ENCODE measurements at places on chromosomes 6 and 20. TPM values are rescaled to one million over a fixed set of nuclear protein-coding genes. Genes with fewer than 3 reads are reported as not detected.

- DNase-seq = no peak
Observed at GRCh38 chr6:80610846-80611245, 504.4 kb downstream of the BCKDHB start.

Gene SLC44A4
- total RNA-seq = 332 TPM

DNA sequence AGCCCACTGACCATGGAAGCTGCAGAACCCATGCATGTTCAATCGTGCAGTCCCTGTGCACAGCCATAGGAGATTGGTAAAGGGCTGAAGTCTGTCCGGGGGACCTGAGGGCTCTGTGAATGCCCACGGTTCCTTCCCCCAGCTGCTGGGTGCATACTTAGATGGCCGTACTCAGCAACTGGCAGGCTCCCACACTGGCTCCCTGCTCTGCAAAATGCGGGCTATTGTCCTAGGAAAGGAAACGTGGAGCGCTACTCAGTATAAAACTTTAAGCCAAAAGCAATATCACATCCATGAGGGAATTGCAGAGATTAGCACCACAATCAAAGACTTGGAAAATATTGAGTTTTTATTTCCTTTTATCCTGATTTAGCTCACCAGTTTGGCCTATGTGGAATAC lies 202.0 kb downstream of the WDR27 start:
- DNase-seq = no peak

Gene HRH3
- total RNA-seq = not detected

- DNase-seq = no peak
Observed at GRCh38 chr6:44327760-44328159, 14.6 kb upstream of the AARS2 start.

- DNase-seq = no peak
Observed at GRCh38 chr6:134316733-134317431, 1.0 kb downstream of the SGK1 start.

DNA sequence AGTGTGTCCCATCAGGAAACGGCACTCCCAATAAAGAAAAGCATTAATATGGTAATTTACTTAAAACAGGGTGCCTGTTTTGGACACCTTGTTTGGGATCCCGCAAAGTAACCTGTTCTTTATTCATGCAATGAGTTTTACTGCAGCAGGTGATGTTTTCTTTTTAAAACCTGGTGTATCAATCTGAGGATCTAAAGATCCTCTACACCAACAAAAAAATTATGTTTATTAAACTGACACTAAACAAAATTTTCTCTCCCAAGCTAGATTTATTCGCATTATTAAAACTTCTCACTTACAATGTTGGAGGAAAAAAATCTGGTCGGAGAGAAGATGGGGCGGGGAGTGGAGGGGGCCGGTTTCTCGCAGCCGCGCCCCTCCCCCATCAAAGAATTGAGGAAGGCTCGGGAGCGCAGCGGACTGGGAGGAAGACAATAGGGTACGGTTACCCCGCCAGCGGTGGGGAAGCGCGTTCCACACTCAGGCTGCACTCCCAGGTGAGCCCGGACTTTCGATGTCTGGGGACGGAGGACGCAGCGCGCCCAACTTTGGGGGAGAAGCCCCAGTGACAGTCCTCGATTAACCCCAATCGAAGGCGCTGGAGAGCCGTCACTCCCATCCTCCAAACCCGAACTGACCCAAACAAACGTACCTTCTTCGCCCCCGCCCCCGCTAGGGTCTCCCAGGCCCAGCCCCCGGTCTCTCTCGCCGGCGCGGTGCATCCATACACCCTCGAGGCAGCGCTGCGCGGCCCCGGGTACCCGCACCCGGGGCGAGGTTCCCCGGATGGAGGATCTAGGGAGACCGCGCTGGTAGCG lies 1.3 kb downstream of the CD24 start:
- DNase-seq = peak; percentile 63

DNA sequence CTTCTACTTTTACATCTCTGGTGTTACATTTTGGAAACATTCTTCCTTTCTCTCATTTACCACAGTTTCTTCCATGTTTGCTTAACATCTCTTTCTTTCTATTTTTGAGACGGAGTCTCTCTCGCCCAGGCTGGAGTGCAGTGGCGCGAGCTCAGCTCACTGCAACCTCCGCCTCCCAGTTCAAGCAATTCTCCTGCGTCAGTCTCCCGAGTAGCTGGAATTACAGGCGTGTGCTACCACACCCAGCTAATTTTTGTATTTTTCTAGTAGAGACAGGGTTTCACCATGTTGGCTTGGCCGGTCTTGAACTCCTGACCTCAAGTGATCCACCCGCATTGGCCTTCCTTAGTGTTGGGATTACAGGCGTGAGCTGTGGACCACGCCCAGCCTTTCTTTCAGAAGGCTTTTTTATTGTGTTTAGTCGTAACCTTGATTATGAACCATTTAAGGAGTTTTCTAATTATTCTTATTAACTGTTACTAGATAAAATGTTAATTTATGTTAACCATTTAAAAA lies 27.8 kb downstream of the MAP3K4 start:
- no peak for DNase-seq

GRCh38 chr6:134636186-134636799 lies 313.6 kb downstream of the ALDH8A1 start:
- no peak for DNase-seq

- DNase-seq = no peak
Observed at GRCh38 chr6:11830105-11830504, 51.5 kb upstream of the ADTRP start.

GRCh38 chr6:95866732-95867131 lies 149.0 kb upstream of the FUT9 start:
- no peak for DNase-seq

DNA sequence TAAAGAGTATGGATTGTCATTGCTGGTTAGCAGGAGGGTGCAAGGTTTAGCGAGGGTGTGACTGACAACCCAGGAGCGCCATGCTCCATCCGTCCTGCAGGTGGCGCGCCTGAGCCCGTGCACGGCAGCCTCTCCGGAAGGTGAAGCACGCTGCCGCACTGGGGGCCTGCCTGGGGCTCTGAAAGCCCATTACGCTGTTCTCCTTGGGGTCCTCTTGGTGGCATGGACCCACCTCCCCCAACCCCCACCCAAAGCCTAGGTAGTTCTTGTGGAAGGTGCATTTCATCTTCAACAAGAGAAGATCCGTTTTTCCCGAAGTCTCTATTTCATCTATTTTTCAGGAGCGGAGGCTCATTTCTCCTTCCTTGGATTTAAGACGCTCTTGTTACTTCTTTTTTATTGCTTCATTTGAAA lies 197.4 kb upstream of the KCNG1 start:
- peak; percentile 67 for DNase-seq

DNA sequence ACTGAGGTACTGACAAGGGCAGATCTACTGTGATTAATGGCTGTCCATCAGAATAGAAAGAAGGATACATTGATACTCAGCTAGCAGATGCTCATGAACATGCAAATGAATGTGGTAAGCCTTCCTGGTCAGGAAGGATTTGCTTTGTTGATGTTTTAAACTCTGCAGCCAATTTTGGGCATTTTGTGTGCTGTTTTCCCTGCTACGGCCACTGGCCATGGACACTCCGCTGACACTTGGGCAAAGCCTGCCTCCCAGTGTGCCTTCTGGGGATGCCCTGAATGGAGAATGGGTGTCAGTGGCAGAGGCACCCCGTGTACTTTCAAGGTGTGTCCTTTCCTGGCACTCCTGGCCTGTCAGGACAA lies 113.1 kb downstream of the SOBP start:
- no peak for DNase-seq

GRCh38 chr6:164200071-164200470 lies 785.6 kb downstream of the QKI start:
- DNase-seq = no peak

GRCh38 chr6:37308069-37308815 lies 45.5 kb upstream of the RNF8 start:
- DNase-seq = no peak

GRCh38 chr20:43537921-43538877 lies 20.6 kb upstream of the SGK2 start:
- DNase-seq = peak; percentile 91

Gene TMEM14C
- 69.2 TPM for total RNA-seq

GRCh38 chr6:111650049-111650448 lies 44.4 kb upstream of the TRAF3IP2 start:
- no peak for DNase-seq

Gene BPIFB4
- not detected for total RNA-seq

GRCh38 chr6:108176281-108177089 lies 10.7 kb downstream of the NR2E1 start:
- DNase-seq = no peak

Gene NEDD9
- total RNA-seq = 66.6 TPM

Gene DEFB132
- total RNA-seq = not detected

- DNase-seq = no peak
Observed at GRCh38 chr20:20134941-20135575, 82.7 kb downstream of the CFAP61 start.

Gene CTCFL
- not detected for total RNA-seq

Gene TFAP2D
- total RNA-seq = not detected

DNA sequence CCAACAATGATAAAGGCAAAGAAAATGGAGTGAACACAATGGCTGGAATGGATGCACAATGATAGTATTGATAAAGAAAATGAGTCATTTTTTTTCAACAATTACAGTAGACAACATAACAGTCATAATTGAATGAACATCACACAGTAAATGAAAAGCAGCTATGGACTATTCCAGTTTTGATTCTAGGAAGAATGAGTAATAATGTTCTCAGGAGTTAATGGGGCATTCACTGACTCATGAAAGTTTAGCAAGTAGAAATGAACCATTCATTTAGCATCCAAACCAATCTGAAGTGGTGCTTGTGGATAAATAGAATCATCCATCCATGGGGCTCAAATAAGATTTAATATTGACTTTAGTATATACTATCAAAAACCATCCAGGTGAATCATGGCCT lies 1029.5 kb upstream of the GJE1 start:
- no peak for DNase-seq

- DNase-seq = no peak
Observed at GRCh38 chr6:37506479-37506878, 6.8 kb upstream of the CCDC167 start.

- DNase-seq = no peak
Observed at GRCh38 chr6:125913864-125914351, 42.7 kb upstream of the HINT3 start.

DNA sequence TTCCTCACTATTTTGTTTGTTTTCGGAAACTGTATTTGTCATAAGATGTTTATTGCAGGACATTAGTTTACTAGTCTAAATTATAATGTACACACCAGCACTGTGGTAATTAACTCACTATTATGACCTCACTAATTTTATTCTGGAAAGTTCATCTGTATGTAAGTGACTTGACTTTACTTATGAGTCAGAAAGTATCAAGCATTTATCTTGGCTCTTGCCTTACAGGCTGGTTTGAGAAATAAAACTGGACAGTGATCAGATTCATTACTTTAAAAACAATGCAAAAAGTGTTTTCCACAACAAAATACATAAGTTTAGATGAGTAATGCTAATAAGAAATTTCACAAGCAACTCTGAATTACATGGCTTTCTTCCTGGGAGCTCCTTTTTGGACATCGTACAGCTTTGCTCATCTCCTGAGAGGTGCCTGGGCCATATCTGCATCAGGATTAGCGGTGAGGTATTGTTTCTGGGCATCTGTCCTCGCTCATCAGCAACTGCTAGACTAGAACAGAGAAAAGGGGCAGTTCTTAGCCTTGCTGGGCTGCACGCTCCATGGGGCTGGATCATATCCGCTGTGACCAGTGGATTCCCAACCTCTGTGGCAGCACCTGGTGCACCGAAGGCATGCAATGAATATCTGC lies 179.8 kb downstream of the SOD2 start:
- no peak for DNase-seq

Gene CGA
- not detected for total RNA-seq

- DNase-seq = no peak
Observed at GRCh38 chr6:38799529-38800184, 84.5 kb downstream of the DNAH8 start.

DNA sequence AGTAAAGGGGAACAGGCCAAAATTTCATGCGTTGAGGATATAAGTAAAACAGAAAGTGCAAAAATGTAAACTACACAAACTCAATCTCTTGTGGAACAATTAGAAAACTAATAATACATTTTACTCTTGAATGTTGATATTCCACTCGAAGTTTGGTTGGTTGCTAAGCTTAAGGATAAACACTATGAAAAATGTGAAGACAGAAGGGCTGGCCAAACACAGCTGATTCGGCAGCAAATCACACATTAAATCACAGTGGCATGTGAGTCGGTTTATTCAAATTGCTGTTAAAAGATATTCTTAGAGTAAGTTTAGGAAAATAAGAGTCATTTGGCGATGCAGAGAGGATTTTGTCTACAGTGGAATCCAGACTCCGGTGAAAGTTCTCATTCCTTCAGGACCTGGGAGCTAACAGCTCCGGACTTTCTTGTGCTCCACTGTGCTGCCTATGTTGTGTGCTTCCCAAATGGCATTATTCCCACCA lies 1.4 kb upstream of the EPM2A start:
- no peak for DNase-seq

- no peak for DNase-seq
Observed at GRCh38 chr6:167235005-167235404, 56.1 kb upstream of the UNC93A start.

- DNase-seq = no peak
Observed at GRCh38 chr20:11112832-11113231, 439.0 kb upstream of the JAG1 start.

DNA sequence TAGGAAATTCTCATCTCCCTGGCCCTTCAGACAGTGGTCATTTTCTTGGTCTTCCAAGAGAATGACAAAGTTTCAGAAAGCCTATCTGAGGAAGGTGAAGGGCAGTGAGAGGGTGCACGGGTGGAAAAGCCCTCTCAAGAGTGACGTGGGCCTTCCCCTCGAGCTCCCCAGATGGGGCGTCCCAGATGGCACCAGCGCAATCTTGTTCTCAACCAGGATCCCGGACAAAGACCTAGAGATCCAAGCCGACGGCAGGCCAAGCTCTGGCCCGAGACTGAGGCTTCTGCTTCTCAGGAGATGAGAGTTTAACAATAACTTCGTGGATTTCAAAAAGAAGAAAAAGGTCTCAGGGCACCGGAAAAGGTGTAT lies 797 bp upstream of the ZNF133 start:
- no peak for DNase-seq

GRCh38 chr6:656460-657252 lies at the start of gene HUS1B:
TSS of gene HUS1B (minus strand) at chr6:657100. CDS start at chr6:656944, 156 bp downstream.
- no peak for DNase-seq

- no peak for DNase-seq
Observed at GRCh38 chr6:145245119-145245518, 490.2 kb downstream of the EPM2A start.

- DNase-seq = peak; percentile 69
Observed at GRCh38 chr6:157235600-157236039, 87.7 kb downstream of the TMEM242 start.

DNA sequence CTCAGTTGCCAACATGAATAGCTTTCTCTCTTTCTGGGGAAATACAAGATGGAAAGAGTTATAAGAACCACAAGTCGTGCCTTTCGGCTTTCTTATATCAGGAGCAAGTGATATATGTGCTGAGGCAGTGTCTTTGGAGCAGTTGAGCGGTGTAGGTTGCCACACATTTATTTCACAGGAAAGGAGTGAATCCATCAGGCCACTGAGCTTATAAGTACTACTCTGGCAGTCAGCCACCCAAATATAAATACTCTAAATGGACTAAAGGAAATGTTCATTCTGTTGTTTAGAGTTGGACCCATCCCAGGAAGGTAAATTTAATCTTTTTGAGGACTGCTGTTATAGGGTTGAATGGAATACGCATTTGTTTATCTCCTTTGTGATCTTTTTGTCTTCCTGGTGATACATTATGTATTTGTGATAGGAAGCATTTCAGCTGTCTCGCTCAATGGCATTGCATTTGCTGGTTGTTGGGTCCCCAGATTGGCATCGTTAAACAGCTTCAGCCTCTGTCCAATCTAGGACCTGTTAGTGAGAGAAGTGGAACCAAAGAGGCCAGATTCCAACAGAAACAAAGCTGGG lies 139.7 kb downstream of the SOBP start:
- DNase-seq = no peak
